ENCODE measurements at places on chromosomes 5 and 9. TPM values are rescaled to one million over a fixed set of nuclear protein-coding genes. Genes with fewer than 3 reads are reported as not detected.
A peak's percentile ranks its signal among the peaks of the same experiment; 100 is the strongest.

- no peak for DNase-seq
Measured at GRCh38 chr5:86977190-86977589, 290.5 kb upstream of the RASA1 start.

DNA sequence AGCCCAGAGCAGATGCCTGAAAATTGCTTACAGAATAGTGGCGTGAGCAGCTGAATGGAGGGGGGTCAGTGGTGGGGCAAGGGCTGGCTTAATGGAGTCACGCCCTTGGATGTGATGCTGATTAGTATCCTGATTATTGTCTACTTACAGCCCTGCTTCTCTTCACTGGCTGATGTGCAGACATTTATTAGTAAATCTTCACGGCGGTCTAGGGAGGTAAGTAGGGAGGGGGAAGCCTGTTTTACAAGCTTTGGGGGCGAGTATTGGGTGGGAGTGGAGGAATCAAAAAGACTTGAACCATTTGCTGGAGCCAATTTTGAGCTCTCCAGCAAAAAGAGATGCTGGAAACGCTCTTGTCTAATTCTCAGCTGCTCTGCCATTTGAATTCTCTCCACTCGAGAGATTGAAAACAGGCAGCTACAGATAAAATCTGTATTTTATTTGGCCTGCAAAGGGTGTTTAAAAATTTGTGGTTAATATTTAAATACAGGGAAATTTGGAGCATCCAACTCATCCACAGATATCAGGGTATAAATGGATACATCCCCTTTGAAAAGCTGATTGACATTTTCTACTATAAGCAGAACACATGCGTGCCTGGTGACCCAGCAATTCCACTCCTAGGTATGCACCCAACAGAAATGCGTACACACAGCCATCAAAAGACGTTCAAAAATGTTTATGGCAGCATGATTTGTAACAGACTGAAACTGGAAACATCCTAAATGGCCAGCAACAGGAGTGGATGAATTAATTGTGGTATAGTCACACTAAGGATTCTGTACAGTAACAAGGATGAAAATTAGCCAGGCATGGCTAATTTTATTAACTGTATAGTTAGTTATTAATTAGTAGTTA lies 19.5 kb upstream of the ALDH1B1 start:
- DNase-seq = no peak

GRCh38 chr9:92966518-92966800 lies 19.1 kb downstream of the FGD3 start:
- DNase-seq = no peak

DNA sequence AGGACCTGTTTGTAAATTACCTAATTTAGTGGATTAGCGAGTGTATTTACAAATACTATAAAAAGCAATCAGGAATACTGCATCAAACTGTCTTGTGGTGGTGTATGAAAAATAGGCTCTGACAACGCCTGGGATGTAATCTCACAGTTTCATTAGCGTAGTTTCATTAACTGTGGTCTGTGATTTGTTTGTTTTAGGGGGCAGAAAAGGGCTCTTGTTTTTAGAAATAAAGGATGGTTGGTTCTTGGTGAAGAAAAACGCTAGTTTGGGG lies 1.4 kb downstream of the SLC44A1 start:
- DNase-seq = no peak

- no peak for DNase-seq
Measured at GRCh38 chr9:23587433-23587832, 238.6 kb downstream of the ELAVL2 start.

DNA sequence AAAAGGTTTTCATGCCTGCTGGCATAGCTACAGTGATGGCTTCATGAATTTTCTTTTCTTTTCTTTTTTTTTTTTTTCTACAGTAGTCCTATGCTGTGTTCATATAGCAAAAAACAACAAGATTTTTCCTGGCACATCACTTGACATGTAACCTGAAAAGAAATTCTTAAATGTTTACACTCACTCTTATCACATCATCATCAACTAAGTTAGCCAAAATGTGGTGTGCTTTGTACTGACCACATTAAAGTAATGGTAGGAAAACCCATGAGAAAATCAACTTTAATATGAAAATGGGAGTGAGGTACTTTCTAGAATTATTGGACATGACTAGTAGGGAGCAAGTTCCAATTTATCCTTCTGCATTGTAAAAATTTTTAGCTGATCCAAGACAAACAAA lies 146.7 kb downstream of the SSBP2 start:
- no peak for DNase-seq

DNA sequence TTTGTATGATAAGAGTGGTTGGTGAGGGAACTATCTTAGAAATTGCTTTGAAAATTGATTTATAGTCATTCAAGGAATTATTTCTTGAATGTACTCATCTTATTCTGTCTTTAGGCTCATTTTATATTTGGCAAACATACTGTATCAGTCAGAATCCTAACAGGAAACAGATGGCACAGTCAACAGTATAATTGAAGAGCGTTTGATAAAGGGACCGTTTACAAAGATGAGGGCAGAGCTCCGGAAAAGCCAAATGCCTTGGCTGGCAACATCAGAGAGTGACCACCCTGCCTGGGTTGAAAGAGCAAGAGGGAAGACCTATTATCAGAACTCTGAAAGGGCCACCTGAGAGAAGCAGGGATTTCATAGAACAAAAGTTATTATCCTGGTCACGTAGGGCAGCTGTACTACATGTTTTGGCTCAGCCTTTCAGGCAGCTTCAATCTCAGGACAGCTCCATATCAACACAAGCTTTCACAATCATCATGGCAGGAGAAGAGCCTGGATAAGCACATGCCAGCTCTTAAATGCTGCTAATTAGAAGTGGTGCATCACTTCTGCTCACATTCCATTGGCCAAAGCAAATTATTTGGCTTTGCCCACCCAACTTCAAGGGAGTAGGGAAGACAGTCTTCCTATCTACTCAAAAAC lies 47.2 kb upstream of the ARL15 start:
- peak; percentile 54 for DNase-seq

GRCh38 chr5:14108170-14108996 lies 34.8 kb upstream of the TRIO start:
- DNase-seq = peak; percentile 56

GRCh38 chr5:10122076-10122726 lies 127.5 kb downstream of the ATPSCKMT start:
- DNase-seq = no peak

- DNase-seq = no peak
Measured at GRCh38 chr5:115810761-115811160, 5.7 kb downstream of the CDO1 start.

DNA sequence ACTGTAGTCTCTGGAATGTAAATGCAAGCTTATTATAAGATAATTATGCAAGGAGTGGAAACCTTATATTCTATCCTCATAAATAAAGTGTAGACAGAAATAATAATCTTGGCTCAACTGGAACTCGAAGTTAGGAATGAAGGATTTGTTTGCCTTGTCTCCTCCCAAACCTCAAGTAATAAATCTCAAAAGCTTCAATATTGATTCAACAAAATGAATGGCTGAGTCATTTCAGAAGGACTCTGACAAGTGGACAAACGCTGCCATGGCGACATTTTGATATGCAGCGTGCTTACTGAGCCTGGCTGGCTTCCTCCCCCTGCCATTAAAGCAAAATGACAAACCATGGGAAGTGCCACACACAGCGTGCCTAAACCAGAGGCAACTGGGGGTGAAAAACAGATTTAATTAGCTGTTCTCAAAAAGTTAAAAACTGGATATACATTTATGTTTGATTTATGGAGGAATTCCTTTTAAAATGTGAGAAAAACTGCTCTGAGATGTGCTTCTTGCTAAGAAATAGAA lies 10.5 kb upstream of the ADGRV1 start:
- no peak for DNase-seq

DNA sequence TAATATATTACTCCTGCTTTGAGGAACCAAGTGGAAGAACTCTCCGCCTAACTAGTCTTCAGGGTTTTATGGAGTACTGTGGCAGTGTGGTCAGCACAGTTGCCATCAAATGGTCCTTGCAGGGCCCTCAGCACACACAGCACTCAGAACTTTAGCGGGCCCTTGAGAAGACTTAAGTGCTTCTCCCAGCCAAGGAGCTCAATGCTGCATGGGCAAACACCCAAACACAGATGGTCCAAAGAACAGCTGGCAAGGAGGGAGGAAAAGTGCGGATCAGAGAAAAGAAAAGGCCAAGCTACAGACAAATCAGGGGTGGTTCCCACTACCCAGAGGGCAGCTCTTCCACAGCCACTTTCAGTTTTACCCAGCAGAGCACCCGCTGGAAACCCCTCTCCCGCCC lies 98.6 kb downstream of the SPOCK1 start:
- DNase-seq = no peak

- DNase-seq = peak; percentile 67
Measured at GRCh38 chr5:172640822-172641358, at the start of gene NEURL1B. TSS of gene NEURL1B (plus strand) at chr5:172641263. CDS start at chr5:172641407, 144 bp downstream.

- DNase-seq = no peak
Measured at GRCh38 chr5:83436276-83436675, 35.3 kb upstream of the VCAN start.

DNA sequence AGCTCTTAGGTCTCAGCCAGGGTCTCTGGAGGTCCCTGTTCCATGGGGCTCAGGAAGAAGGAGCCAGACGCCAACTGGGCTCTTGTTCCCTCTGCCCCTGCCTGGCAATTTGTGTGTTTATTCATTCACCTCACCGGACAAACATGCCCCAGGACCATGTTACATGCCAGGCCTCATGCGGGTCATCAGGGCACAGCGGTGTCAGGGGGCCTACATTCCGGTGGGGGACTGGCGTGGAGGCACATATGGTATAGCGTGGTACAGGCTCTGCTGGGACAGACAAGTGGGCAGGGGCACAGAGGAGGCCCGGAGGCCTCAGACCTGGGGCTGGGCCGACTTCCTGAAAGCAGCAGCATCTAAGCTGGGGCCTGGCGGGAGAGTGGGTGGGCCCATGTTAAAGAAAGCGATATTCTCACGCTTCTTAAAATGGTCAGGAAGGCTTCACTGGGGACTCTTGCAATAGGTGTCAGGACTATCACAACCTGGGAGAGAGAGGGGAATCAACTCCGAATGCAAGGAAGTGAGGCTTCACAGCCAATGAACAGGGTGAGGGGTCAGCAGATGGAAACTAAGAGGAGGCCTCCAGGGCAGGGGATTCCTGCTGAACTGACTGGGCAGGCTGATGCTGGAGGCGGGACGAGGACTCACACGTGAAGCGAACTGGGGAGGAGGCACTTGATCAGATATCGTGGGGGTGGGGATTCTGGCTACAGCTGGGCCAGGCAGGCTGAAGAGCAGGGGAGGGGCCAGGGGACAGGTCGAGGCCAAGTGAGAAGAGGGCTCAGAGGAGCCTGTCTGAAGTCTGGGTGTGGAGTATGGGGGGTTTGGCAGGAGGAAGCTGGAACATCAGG lies 41.9 kb downstream of the NCS1 start:
- DNase-seq = no peak

- DNase-seq = peak; percentile 27
Measured at GRCh38 chr5:72107901-72108201, 576 bp downstream of the MAP1B start.

DNA sequence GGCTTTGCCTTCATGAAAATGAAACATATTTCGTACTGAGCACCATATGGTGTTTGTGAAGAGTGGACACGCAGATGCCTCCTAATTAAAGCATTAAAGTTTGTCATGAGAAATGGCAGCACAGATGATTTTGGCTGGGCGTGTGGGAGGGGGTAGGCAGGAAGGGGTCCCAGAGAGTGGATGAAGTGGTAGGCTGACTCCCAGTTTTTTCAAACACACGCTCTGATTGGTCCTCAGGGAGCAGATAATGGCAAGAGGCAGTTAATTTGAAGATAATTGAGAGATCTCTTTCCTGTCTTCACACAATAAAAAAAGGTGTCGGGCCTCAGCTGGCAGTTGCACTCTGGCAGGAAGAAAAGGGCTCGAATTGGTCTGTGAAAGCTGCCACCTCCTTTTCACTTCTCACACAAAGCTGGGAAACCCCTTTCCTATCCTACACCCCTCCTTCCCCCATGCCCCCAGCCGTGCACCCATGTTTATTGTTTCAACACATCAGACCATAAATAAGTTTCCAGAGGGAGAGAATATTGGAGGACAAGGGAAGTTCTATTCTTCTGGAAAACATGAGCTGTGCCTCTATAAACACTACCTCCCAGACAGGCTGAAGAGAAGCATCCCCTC lies 429.6 kb downstream of the ARHGEF28 start:
- no peak for DNase-seq

GRCh38 chr9:128099231-128099931 lies 28.1 kb downstream of the PTGES2 start:
- DNase-seq = peak; percentile 87

GRCh38 chr5:178673801-178674295 lies 47.0 kb upstream of the CLK4 start:
- DNase-seq = no peak

DNA sequence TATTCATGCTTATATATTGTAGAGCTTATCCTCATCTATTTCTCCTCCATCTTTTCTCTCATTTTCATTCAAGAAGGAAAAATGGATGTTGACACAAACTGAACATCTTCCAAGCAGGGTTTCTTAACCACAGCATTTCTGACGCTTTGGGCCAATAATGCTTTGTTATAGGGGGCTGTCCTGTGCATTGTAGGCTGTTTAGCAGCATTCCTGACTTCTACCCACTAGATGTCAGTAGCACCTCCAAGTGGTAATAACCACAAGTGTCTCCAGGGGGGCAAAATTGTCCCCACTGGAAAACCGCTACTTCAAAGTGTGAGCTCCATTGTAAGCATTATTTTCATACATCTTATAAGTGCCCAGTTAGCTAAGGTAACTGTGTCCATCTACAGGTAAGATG lies 2.6 kb upstream of the TXNDC8 start:
- DNase-seq = no peak

GRCh38 chr5:181053488-181054121 lies 13.5 kb downstream of the BTNL9 start:
- DNase-seq = peak; percentile 43

DNA sequence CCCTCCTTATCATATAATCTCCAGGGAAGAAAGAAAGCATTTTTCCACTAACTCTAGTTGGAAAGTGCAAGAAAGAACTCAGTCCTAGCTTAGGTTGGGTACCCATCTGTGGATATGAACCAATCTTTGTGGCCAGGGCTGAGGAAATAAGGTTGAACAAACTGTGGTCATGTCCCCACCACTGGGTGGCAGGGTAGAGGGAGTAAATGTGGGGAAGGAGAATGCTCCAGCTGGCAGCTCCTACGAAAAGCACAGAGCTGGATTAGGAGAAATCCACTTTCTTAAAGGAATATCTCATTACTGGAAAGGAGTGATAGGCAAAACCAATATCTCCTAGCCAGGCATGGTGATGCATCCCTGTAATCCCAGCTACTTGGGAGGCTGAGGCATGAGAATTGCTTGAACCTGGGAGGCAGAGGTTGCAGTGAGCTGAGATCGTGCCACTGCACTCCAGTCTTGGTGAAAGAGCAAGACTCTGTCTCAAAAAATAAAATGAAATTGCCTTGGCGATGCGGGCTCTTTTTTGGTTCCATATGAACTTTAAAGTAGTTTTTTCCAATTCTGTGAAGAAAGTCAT lies 175.1 kb downstream of the CCDC192 start:
- DNase-seq = peak; percentile 62

GRCh38 chr5:113118765-113119164 lies 142.2 kb downstream of the DCP2 start:
- DNase-seq = no peak

The SPATA31E1 gene
- polyA plus RNA-seq = 0.48 TPM

The PCDHGB6 gene
- 2.9 TPM for polyA plus RNA-seq

The INSL6 gene
- 0.51 TPM for polyA plus RNA-seq

The SHC3 gene
- polyA plus RNA-seq = 0.69 TPM

The MAMDC2 gene
- polyA plus RNA-seq = 7.9 TPM

The ANKDD1B gene
- polyA plus RNA-seq = 18.1 TPM

The TRIP13 gene
- polyA plus RNA-seq = 8.3 TPM

The CCNJL gene
- 12.7 TPM for polyA plus RNA-seq

Data from large intestine (tissue), 12 donors.